ENCODE measurements at places on chromosomes 6 and 20. TPM values are rescaled to one million over a fixed set of nuclear protein-coding genes. Genes with fewer than 3 reads are reported as not detected.

EPPIN gene
- total RNA-seq = not detected

TJAP1 gene
- total RNA-seq = 41.8 TPM

NKAPL gene
- 0.44 TPM for total RNA-seq

SIRPB1 gene
- total RNA-seq = not detected

ZNF451 gene
- total RNA-seq = 129 TPM

TRIM40 gene
- not detected for total RNA-seq

SLC35F1 gene
- total RNA-seq = 0.23 TPM

PAQR8 gene
- 7.5 TPM for total RNA-seq

BCKDHB gene
- 15.3 TPM for total RNA-seq

SEL1L2 gene
- not detected for total RNA-seq

TTI1 gene
- total RNA-seq = 31.9 TPM

NMBR gene
- not detected for total RNA-seq

ECT2L gene
- not detected for total RNA-seq

IPCEF1 gene
- total RNA-seq = 18.8 TPM

MAS1 gene
- not detected for total RNA-seq

BMP7 gene
- total RNA-seq = 0.38 TPM

SPTLC3 gene
- total RNA-seq = 0.41 TPM

CCN6 gene
- not detected for total RNA-seq

SIRPB2 gene
- 41.5 TPM for total RNA-seq

GSTA5 gene
- total RNA-seq = not detected

ZNF311 gene
- total RNA-seq = 1.6 TPM

HCK gene
- total RNA-seq = 0.54 TPM

ATF6B gene
- total RNA-seq = 72.9 TPM

PTPRK gene
- 47.3 TPM for total RNA-seq

PRR18 gene
- 1.1 TPM for total RNA-seq

MCHR2 gene
- not detected for total RNA-seq

CNKSR3 gene
- total RNA-seq = 9.7 TPM

MEP1A gene
- total RNA-seq = not detected

HTR1E gene
- total RNA-seq = not detected

MCCD1 gene
- not detected for total RNA-seq

USP49 gene
- 7.1 TPM for total RNA-seq

PBOV1 gene
- not detected for total RNA-seq

CNR1 gene
- 2.0 TPM for total RNA-seq

FARS2 gene
- 17.8 TPM for total RNA-seq

TENT5A gene
- total RNA-seq = 2.3 TPM

MOG gene
- not detected for total RNA-seq

PHF20 gene
- total RNA-seq = 101 TPM

FAM110A gene
- total RNA-seq = 7.2 TPM

CST2 gene
- not detected for total RNA-seq

ACSS1 gene
- 15.5 TPM for total RNA-seq

PTK7 gene
- total RNA-seq = 208 TPM

CASP8AP2 gene
- total RNA-seq = 19.2 TPM

COL19A1 gene
- total RNA-seq = 0.33 TPM

DCDC2 gene
- total RNA-seq = 0.13 TPM

LINC00237 gene
- not detected for total RNA-seq

CD93 gene
- total RNA-seq = 139 TPM

ENPP4 gene
- total RNA-seq = 6.1 TPM

UBE2J1 gene
- 43.7 TPM for total RNA-seq

SLC22A3 gene
- total RNA-seq = 0.18 TPM

APCDD1L gene
- not detected for total RNA-seq

BANF2 gene
- not detected for total RNA-seq

All from endothelial cell (in vitro differentiated cells).